Camera-type eye (tissue), 1 donor: ENCODE measurements at places on chromosomes 1 and 21. TPM values are rescaled to one million over a fixed set of nuclear protein-coding genes. Genes with fewer than 3 reads are reported as not detected.

The CAPN8 gene
- total RNA-seq, result 0.82 TPM

The S100A7A gene
- not detected for total RNA-seq

The C1orf74 gene
- total RNA-seq, result 2.6 TPM

The PADI4 gene
- 3.0 TPM for total RNA-seq

The RIMKLA gene
- total RNA-seq, result 8.2 TPM

The TXNIP gene
- total RNA-seq, result 375 TPM

The PRELP gene
- total RNA-seq, result 12.8 TPM
